ENCODE measurements at places on chromosomes 6 and 20. TPM values are rescaled to one million over a fixed set of nuclear protein-coding genes. Genes with fewer than 3 reads are reported as not detected.

POU5F1 gene
- polyA plus RNA-seq, result 0.56 TPM

SIM1 gene
- polyA plus RNA-seq, result 3.9 TPM

RAB32 gene
- polyA plus RNA-seq, result 11.9 TPM

RBM24 gene
- 348 TPM for polyA plus RNA-seq

- no peak for DNase-seq
Measured at GRCh38 chr6:42137194-42137753, 5.1 kb downstream of the C6orf132 start.

- DNase-seq, result no peak
Measured at GRCh38 chr6:44045672-44046015, 81.6 kb downstream of the MRPL14 start.

- DNase-seq, result no peak
Measured at GRCh38 chr20:24708411-24709295, 239.2 kb downstream of the SYNDIG1 start.

- no peak for DNase-seq
Measured at GRCh38 chr20:50434653-50435396, 75.4 kb upstream of the PTPN1 start.

- no peak for DNase-seq
Measured at GRCh38 chr20:37567671-37568588, 40.3 kb upstream of the BLCAP start.

GRCh38 chr20:896501-897025, 19.6 kb downstream of the ANGPT4 start:
- no peak for DNase-seq

- no peak for DNase-seq
Measured at GRCh38 chr20:41138475-41139226, 1.3 kb downstream of the PLCG1 start.

Data from forelimb muscle (tissue), 1 donor.